Suppressor macrophage treated with lipopolysaccharide for 1 hour (primary cell): ENCODE measurements at places on chromosomes 4 and X.

DNA sequence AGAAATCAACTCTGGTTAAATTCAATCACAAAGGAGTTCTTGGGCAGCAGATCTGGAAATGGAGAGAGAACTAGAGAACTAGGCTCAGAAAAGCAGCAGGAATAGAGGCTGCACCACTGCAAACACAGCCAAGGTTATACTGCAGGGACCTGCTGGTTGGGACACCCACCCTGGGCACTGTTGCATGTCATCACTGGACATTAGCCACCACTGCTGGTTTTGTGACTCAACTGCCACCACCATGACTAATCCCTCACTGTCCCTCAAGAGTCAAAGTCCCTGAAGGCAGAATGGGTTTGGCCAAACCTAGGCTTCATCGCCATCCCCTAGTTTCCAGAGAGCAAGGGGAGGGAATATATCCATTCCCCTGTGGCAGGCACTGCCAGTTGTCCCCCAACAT is 38.1 kb upstream of the IRAK1 start:
- DNase-seq = peak; percentile 46

DNA sequence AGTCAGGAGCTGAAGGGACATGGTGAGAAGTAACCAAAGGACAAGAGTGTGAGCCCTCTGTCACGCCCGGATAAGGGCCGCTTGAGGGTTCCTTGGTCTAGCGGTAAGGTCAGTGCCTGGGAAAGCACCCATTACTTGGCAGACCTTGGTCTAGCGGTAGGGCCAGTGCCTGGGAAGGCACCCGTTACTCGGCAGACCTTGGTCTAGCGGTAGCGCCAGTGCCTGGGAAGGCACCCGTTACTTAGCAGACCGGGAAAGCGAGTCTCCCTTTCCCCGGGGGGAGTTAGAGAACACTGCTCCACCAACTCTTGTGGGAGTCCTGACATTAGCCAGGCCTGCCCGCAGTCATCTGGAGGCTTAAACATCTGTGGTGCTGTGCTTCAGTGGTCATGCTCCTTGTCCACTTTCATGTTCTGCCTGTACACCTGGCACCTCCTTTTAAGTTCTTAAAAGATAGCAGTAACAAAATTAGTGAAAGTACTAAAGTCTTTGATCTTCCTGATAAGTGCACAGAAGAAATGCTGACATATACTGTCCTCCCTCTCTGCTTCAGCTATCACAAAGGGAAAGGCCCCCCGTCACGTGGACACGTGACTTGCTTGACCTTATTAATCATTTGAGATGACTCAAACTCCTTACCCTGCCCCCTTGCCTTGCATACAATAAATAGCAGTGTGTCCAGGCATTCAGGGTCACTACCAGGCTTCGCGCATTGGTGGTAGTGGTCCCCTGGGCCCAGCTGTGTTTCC is 9.3 kb upstream of the SEC24B start:
- no peak for DNase-seq

GRCh38 chr4:7319024-7319423 is 115.7 kb downstream of the PSAPL1 start:
- no peak for DNase-seq

- peak; percentile 94 for DNase-seq
Observed at GRCh38 chr4:83369831-83370639, 35.4 kb upstream of the HPSE start.

- peak; percentile 7 for DNase-seq
Observed at GRCh38 chr4:6324999-6325787, 55.5 kb downstream of the WFS1 start.

- DNase-seq = peak; percentile 26
Observed at GRCh38 chr4:152100379-152101201, 339.8 kb upstream of the GATB start.

- DNase-seq = no peak
Observed at GRCh38 chrX:52577464-52578173, 60.8 kb upstream of the XAGE1B start.

DNA sequence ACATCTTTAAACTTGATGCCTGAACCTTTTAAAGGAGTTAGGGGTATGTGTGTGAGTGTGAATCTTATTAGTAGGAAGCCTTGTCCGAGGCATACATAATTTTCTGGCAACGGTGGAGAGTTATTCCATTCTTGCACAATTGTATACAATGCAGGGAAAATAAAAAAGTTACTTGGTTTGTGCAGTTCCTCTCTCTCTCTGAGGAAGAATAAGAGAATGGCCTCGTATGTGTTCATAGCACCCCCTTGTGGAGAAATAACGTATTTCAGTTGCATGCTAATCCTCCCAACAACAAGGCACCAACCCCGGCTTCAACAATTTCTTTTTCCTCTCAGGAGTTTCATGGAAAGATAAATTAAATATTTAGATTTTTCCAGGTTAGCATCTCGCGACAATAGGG is 33.7 kb upstream of the FGF13 start:
- DNase-seq = peak; percentile 63

DNA sequence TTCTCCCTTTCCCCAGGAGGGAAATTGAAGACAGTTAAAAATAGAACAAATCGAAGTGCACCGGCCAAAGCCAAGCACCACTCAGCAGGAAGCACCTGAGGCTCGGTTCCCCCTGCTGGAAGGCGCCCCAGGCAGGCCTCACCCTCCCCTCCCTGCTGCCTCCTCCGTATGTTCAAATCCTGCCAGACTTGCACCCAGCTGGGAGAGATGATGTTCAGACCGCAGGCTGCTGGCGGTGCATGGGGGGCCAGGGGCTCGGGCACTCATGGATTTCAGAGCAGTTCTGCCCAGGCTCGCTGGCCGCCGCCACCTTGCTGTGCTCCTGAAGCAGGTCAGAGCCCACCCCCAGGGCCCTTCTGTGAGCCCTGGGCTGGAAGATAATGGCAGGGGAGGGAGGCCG is 91.4 kb downstream of the DCTD start:
- DNase-seq = no peak

DNA sequence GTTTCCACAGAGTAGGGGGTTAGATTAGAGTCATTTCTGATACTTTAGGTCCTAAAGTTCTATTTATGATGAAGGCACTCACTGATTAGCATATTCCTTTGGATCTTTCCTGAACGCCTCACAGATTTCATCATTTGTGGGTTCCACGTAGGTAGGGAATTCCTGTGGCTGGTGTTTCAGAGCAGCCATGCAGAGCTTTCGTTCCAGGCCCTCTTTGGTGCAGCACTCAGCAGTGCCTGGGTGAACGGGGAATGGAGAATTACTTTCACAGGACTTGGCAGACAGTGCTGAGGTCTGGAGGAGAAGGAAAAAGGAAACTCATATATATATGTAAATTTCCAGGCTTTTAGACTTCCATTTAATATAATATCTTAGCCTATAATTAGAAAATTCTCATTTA is 18.5 kb downstream of the GC start:
- DNase-seq = no peak
